Cardiac septum (tissue), 1 donor: ENCODE measurements at places on chromosomes 7 and 10. TPM values are rescaled to one million over a fixed set of nuclear protein-coding genes. Genes with fewer than 3 reads are reported as not detected.

The SPOCK2 gene
- 7.5 TPM for total RNA-seq

- no peak for DNase-seq
These were observed 121.6 kb downstream of the KCND2 start for GRCh38 chr7:120394595-120394994.

DNA sequence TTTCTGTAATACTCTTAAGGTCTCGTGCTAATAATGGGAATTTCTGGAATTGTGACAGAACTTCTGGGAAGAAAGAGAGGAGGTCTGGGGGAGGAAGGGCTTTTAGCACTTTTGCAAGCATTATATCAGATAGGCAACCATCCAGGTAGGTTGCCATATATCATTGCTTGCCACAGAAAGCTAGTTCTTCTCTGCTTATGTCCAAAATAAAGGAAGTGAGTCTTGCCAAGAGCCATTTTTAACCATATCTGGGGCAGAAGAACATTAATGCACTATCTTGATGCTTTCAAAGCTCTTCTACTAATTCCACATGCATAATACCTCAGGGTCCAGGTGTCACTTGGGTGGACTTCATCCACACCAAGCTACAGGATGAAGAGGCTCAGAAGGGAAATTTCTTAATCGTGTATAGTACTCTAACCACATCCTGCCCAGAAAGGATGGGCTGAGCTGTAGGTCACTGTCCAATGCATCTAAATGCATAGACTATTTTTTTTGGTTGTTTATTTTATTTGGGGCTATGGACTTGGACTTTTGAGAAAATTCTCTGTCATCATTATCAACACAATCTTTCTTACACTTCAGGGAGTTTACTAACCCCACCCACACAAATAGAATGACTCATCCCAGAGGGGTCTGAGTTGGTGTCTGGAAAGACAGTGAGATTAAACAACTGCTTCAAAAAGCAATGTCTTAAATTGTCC lies 68.9 kb upstream of the ADO start:
- no peak for DNase-seq

GRCh38 chr10:110361800-110362456 lies 57.2 kb upstream of the SMNDC1 start:
- DNase-seq, result no peak

The DRGX gene
- total RNA-seq, result not detected

- no peak for DNase-seq
These were observed 468.9 kb downstream of the DNAJB6 start for GRCh38 chr7:157805713-157806112.

GRCh38 chr10:77479586-77479985 lies 158.0 kb downstream of the KCNMA1 start:
- no peak for DNase-seq

DNA sequence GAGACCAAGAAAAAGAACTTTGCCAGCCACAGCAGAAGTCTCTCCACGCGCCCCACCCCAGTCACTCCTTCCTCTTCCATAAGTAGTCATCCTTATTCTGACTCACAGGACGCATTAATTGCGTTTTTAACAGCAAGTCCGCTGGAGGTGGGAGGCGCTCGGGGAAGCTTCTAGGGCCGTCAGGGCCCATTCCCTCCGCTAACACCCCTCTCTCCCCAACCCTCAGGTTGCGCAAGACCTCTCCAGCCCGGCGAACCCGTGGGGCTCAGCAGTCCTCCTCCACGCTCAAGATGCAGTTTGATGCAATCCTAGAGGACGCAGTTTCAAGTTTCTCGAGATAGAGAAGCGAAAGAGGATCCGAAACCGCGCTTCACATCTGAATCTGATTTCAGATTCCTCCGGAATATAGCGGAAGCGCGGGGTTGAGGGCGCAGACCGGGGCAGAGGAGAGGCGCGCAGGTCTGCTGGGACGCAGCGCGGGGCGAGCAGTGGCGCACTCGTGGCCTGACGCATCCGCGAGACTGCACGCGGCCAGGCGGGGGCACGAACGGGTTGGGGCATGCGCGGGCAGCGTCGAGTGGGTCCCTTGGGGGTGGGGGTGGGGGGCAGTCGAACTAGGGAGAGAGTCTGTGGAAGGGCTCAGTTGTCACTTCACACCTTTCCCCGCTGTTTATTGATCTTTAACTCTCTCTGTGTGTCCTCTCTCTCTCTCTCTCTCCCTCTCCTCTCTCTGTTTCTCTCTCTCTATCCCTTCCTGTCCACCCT lies 37.8 kb upstream of the PSAP start:
- DNase-seq, result peak; percentile 88
